Ammon's horn (tissue), 1 donor: ENCODE measurements at places on chromosomes 4 and X.

- DNase-seq: no peak
These were observed 15.2 kb upstream of the HERC5 start for GRCh38 chr4:88441696-88442095.

DNA sequence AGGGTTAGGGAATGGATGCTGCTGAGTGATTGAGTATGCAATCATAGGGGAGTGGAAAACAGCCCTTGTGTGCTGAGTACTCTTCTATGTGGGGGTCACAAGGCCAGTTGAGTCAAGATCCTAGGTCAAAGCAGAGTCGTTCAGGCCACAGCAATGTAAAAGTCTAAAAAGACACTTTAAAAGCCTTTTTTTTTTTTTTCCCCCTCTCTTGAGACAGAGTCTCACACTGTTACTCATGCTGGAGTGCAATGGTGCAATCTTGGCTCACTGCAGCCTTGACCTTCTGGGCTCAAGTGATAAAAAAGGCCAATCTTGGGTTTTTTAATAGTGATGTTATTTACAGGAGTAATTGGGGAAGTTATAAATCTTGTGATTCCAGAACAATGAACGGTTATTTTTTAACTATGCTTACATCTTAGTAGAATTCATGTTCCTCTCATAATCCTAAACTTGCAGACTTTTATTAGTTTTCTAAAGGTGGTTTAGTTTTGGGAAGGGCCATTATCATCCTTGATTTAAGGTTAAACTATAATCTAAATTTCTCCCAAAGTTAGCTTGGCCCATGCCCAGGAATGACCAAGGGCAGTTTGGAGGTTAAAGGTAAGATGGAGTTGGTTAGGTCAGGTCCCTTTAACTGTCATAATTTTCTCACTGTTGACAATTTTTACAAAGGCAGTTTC is 82.2 kb upstream of the BMP2K start:
- no peak for DNase-seq

DNA sequence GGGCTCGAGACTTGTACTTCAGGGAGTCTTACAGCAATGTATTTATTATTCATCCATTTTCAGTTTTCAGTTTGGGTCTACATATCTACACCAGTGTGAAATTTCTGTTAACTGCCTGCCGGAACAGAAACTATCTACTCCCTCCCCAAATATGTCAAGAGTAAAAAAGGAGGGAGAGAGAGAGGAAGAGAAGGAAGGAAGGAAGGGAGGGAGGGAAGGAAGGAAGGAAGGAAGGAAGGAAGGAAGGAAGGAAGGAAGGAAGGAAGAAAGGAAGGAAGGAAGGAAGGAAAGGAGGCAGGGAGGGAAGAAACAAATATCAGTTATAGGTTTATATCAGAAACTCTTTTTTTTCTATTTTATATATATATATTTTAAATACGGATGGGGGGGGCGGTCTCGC is 12.6 kb downstream of the RPL39 start:
- DNase-seq: no peak

GRCh38 chr4:166585491-166585890 is 648.8 kb downstream of the SPOCK3 start:
- DNase-seq: no peak

DNA sequence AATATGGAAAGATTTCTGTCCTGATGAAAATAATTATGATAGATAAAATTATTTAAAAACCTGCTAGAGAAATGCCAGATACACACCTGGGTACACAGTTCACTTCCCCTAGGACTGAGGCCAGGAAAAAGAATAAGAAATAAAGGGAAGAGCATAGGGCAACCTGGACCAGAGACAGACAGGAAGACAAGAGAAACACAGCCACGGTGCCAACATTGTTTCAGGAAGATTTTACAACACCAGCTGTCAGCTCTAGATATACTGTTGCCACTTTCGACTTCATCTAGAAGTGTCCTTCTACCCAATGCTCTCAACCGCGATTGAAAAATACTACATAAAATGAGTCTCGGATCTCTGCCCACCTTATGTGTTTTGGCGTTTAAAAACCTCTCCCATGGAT is 128.5 kb downstream of the MAML3 start:
- no peak for DNase-seq

- DNase-seq: no peak
These were observed 16.2 kb upstream of the AFF1 start for GRCh38 chr4:86918539-86919072.
